ENCODE measurements at places on chromosomes 5 and 9.

- no peak for DNase-seq
These were observed 50.0 kb downstream of the CAMSAP1 start for GRCh38 chr9:135857371-135857786.

DNA sequence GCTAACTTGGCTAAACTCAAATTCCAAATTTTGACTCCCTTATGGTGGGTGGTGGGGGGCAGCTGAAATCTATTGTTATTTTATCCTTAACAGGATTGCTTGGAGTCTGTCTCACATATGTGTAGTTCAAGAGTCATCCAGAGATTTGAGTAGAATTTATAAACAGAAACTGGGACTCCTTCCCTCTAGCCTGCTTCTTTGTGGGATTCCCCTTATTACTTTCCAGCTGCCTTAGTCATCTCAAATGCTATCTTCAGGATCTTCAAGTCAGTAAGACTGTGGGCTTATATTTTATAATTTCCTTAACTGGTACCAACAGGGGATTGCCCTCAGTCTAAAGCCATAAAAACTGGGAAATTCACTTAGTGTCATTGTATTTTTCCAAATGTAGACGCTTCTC lies 55.5 kb downstream of the NNT start:
- no peak for DNase-seq

- no peak for DNase-seq
These were observed 454.1 kb downstream of the ARHGEF28 start for GRCh38 chr5:74079971-74080556.

GRCh38 chr5:122119205-122119604 lies 10.1 kb upstream of the ZNF474 start:
- DNase-seq, result no peak

GRCh38 chr9:105441616-105442160 lies 6.1 kb upstream of the FSD1L start:
- DNase-seq, result no peak

DNA sequence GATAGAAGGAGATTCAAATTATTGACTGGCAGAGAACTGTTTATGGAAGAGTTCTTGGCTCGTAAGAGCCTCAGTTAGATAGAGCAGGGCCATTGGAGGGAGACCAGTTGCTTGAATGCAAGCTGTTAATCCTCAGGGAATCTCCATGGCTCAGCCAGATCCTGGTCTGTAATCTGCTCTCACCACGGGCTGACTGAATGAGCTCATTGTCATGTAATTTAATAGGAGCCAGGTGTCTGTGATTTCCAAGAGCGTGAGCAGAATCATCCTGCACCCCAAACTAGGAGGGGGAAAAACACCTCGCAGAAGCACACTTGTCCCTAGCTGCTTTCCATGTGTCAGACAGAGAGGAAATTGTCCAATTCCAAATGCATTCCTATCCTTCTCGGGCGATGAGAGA lies 19.1 kb upstream of the KCNMB1 start:
- DNase-seq, result no peak

Data from large intestine (tissue), 12 donors.